Adipose tissue (tissue), 3 donors: ENCODE measurements at places on chromosomes 2 and 18. TPM values are rescaled to one million over a fixed set of nuclear protein-coding genes. Genes with fewer than 3 reads are reported as not detected.

Gene ANKRD30BL
- 0.22 TPM for polyA plus RNA-seq

Gene CD8B
- 0.79 TPM for polyA plus RNA-seq

Gene PAX8
- 0.22 TPM for polyA plus RNA-seq

Gene SIGLEC15
- polyA plus RNA-seq: 0.13 TPM

Gene LYG1
- polyA plus RNA-seq: 0.59 TPM

Gene CHRND
- polyA plus RNA-seq: 0.03 TPM

Gene ARHGEF33
- 2.4 TPM for polyA plus RNA-seq

Gene BOLL
- not detected for polyA plus RNA-seq

Gene TTR
- 1.1 TPM for polyA plus RNA-seq

Gene GRHL1
- 0.64 TPM for polyA plus RNA-seq

Gene LRATD1
- polyA plus RNA-seq: 3.5 TPM

Gene ASTL
- 0.10 TPM for polyA plus RNA-seq

Gene LGALSL
- 10.1 TPM for polyA plus RNA-seq

Gene CLEC4F
- 0.27 TPM for polyA plus RNA-seq

Gene ABCG8
- polyA plus RNA-seq: 0.07 TPM

Gene UGT1A10
- polyA plus RNA-seq: not detected

Gene PLEKHH2
- polyA plus RNA-seq: 1.0 TPM

Gene NPPC
- 0.92 TPM for polyA plus RNA-seq

Gene TMEM37
- 9.2 TPM for polyA plus RNA-seq

Gene MAPRE3
- polyA plus RNA-seq: 23.8 TPM

Gene CYP27C1
- polyA plus RNA-seq: 0.43 TPM

Gene SERPINB4
- not detected for polyA plus RNA-seq

Gene ATIC
- polyA plus RNA-seq: 82.7 TPM

Gene PLCL1
- polyA plus RNA-seq: 2.0 TPM

Gene RAB6D
- polyA plus RNA-seq: 0.03 TPM

Gene ITPRIPL1
- polyA plus RNA-seq: 1.2 TPM

Gene C2orf78
- polyA plus RNA-seq: not detected

Gene GALNT5
- polyA plus RNA-seq: not detected

Gene CPLX4
- polyA plus RNA-seq: not detected

Gene POTEJ
- not detected for polyA plus RNA-seq

Gene TMEM178A
- polyA plus RNA-seq: 0.62 TPM

Gene ATOH8
- polyA plus RNA-seq: 57.5 TPM

Gene TXNDC2
- polyA plus RNA-seq: 0.01 TPM

Gene PGAP1
- 2.2 TPM for polyA plus RNA-seq

Gene CFAP221
- 5.6 TPM for polyA plus RNA-seq

Gene CCDC88A
- polyA plus RNA-seq: 8.5 TPM

Gene CDH19
- 0.44 TPM for polyA plus RNA-seq

Gene KIAA2012
- polyA plus RNA-seq: 0.11 TPM

Gene TBR1
- 0.01 TPM for polyA plus RNA-seq

Gene OXER1
- 0.34 TPM for polyA plus RNA-seq

Gene ROCK1
- polyA plus RNA-seq: 16.1 TPM

Gene CREG2
- polyA plus RNA-seq: not detected

Gene ALPI
- polyA plus RNA-seq: not detected

Gene ADD2
- 0.97 TPM for polyA plus RNA-seq

Gene ACADL
- polyA plus RNA-seq: 19.1 TPM

Gene SCTR
- not detected for polyA plus RNA-seq

Gene RASGRP3
- polyA plus RNA-seq: 6.1 TPM

Gene BCL11A
- polyA plus RNA-seq: not detected

Gene ALPG
- not detected for polyA plus RNA-seq

Gene RTTN
- polyA plus RNA-seq: 2.8 TPM
